Esophagus mucosa (tissue), 1 donor: ENCODE measurements at places on chromosomes 16 and 17. TPM values are rescaled to one million over a fixed set of nuclear protein-coding genes. Genes with fewer than 3 reads are reported as not detected.

The MPP3 gene
- total RNA-seq: 2.8 TPM

The ZACN gene
- total RNA-seq: not detected

The DNAI2 gene
- total RNA-seq: not detected

The WNK4 gene
- 0.40 TPM for total RNA-seq

The HS3ST4 gene
- 2.1 TPM for total RNA-seq

The TMIGD1 gene
- total RNA-seq: not detected

The TIMP2 gene
- 16.1 TPM for total RNA-seq

The RBFOX1 gene
- total RNA-seq: not detected

The HS3ST3A1 gene
- total RNA-seq: 4.8 TPM

The RPAIN gene
- 20.7 TPM for total RNA-seq

The TBX2 gene
- 1.6 TPM for total RNA-seq

The KCTD19 gene
- not detected for total RNA-seq

The C1QTNF1 gene
- 4.1 TPM for total RNA-seq

The NUDT21 gene
- total RNA-seq: 99.3 TPM

The RAB34 gene
- total RNA-seq: 34.2 TPM

The GJD3 gene
- total RNA-seq: 0.28 TPM

The NGFR gene
- 6.5 TPM for total RNA-seq

The NPIPB2 gene
- total RNA-seq: 6.3 TPM

The TMEM238L gene
- 2.3 TPM for total RNA-seq

The SSTR5 gene
- total RNA-seq: not detected

The PRDM7 gene
- total RNA-seq: not detected

The WDR81 gene
- total RNA-seq: 10.2 TPM
